ENCODE measurements at places on chromosomes 4 and X.

DNA sequence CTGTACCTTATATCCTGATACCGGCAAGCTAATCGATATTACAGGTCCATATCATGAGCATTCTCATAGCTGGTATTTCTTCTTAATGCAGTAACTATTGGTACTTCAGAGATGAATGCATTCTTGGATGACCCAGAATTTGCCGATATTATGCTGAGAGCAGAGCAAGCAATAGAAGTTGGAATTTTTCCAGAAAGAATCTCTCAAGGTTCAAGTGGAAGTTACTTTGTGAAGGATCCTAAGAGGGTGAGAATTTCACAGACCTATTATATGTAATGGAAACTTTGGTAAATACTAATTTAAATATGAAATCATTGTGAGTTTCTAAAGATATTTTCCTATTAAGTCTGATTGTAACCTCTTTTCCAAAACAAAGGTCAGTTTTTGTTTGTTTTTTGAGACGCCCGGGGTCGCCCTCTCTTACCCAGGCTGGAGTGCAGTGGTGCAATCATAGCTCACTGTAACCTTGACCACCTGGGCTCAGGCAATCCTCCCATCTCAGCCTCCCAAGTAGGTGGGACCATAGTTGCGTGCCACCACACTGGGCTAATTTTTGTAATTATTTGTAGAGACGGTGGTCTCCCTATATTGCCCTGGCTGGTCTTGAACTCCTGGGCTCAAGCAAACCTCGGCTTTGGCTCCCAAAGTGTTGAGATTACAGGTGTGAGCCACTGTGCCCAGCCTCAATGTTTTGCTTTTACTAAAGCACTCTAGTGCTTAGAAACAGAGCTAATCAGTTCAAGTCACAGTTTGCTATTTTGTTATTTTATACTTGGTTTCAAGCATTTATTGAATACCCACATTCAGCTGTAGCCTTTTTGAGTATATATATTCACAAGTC lies 18.6 kb downstream of the PI4K2B start:
- DNase-seq = no peak

- peak; percentile 46 for DNase-seq
Measured at GRCh38 chrX:48957477-48957826, at the start of gene OTUD5. Gene OTUD5, minus strand, starts transcription at chrX:48957607. Its CDS starts 37 bp downstream, at chrX:48957570.

DNA sequence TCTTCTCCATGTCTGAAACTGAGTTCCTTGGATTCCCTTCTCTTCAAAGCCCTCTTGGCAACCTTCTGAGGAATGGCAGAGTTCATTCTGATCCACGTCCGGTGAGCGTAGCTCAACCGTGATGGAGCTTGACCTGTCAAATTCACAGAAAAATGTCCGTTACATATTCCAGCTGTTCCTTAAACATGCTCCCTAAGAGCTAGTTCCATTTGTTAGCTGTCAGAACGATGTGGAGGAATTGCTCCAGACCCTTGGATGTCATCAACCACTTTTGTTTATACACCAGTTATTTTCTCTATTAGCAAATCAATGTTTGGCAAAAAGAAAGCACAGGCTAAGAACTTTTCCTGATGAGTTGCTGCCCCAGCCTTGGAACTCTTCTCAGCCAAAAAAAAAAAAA lies 50.1 kb downstream of the NHS start:
- DNase-seq = no peak

- no peak for DNase-seq
Measured at GRCh38 chr4:54495091-54495490, 162.7 kb upstream of the KIT start.

DNA sequence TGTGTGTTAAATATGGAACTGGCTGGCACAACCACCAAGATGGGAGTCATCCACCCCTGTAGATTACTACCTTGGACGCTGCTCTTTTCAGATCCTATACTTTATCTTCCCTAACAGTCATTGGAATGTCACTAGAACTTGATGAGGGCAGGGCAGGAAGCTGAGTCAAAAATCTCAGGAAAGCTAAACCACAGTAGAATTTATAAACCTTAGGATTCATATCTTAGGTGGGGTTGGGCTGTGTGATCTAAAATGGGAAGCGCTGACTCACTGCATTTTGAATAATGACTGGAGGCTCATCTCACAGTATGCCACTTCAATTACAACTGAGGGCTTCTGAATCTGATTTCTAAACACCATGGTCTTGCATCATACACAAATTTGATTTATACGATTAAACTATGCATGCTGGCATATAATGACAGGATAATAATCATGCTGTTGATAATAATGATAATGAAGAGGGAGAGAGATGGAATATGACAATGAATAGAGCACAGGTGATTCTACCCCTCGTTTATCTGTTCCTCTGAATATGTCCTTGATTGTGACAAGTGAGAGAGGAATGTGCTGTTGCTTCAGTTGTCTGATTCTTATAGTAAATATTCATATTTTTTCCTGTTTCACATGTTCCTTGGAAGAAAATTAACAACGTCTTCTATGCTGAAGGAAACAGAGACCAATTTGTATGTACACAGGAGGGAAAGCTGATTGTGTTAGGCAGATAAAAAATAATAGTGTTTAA lies 270.3 kb upstream of the HS3ST1 start:
- DNase-seq = no peak

GRCh38 chr4:57488366-57489162 lies 378.4 kb upstream of the IGFBP7 start:
- DNase-seq = no peak

GRCh38 chrX:132118358-132118757 lies 9.5 kb downstream of the FRMD7 start:
- DNase-seq = no peak

DNA sequence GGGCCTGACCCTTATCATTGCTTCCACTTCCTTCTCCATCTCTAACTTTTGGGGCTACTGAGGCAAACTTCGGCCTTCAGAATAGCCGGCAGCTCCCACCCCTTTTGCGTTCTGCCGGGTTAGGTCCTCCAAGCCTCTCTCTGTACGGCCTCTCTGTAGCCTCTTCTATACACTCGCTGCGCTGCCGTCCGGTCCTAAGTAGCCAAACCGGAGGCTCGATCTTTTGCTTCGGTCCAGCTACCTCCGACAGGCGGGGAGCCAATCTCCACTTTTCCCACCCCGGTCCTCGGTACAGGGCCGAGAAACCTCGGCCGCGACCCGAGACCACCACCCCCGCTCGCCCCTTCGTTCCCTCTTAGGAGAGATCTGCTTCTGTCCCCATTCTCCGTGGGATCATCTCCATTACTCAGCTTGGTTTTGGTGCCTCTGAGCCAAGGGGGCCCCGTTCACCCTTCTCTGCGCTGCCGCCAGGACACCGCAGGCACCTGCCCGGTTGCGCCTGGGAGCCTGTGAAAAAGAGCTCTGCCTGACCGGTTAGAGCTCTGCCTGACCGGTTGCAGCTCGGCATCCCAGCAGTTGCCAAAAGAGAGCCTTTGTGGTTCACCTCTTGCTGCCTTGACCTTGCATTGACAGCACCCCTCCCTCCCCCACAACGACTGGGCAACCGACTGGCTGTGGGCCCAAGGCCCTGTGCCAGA lies 1.0 kb upstream of the HTR2C start:
- DNase-seq = no peak

DNA sequence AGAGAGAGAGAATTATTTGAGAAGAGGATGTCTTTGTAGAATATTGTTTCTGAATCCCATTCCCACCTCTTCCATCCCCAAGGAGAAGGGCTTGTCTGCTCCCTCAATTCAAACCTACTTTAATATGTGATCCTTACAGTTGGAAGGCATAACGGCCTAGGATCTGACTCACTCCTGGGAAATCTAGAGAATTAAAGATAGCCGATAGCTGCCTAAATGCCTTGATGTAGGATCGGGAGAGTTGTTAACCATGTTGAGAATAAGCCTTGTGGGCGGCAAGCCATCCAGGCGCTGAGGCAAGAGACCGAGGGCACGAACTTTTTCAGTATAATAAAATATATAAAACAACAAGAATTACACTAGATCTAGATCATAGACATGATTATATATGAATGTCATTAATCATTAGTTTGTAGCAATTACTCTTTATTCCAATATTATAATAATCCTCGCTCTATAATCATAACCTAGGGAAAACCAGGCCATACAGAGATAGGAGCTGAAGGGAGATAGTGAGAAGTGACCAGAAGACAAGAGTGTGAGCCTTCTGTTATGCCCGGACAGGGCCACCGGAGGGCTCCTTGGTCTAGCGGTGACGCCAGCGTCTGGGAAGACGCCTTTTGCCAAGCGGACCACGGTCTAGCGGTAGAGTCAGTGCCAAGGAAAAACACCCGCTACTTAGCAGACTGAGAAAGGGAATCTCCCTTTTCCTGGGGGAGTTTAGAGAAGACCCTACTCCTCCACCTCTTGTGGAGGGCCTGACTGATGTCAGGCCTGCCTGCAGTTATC lies 13.5 kb downstream of the EMCN start:
- DNase-seq = no peak

DNA sequence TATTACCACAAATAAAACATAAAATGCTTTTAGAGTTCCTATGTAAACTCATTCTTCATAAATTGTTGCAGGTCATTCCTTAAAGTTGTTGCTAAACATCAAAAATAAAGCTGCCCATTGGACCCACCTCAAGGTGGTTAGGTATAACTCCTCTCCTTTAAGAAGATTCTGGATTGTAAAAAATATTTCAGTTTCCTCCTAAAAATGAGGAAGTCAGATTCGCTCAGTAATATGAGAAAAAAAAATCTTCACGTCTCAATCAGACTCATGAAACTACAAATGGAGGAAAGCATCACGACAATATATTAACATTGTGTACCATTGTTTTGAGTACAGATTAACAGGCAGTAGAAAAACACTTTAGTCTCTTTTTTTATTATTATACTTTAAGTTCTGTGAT lies 105.9 kb downstream of the DDX60 start:
- DNase-seq = no peak

- no peak for DNase-seq
Measured at GRCh38 chrX:137187540-137187939, 153.7 kb upstream of the GPR101 start.

- no peak for DNase-seq
Measured at GRCh38 chr4:146514651-146515357, 6.9 kb downstream of the SLC10A7 start.

- no peak for DNase-seq
Measured at GRCh38 chr4:56475917-56476316, 8.5 kb downstream of the SRP72 start.
